T-helper 2 cell (primary cell): ENCODE measurements at places on chromosomes 3 and 15.

DNA sequence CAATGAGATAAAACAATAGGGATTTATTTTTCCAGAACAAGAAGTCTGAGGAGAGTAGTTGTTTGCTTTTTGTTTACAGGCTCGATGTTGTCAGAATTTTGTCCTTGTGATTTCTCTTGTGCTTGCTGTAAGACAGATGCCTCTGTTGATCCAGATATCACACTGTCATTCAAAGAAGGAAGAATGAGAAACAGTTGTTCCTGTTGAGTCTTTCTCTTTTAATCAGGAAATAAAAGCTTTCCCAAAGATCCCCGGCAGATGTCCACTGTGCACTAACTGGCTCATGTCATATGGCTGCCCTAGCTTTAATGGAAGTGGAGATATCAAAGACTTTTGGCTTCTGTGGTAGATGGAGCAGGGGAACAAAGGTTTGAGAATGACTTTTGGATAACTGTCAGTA, 6.8 kb downstream of the SERPINI1 start:
- DNase-seq = no peak

DNA sequence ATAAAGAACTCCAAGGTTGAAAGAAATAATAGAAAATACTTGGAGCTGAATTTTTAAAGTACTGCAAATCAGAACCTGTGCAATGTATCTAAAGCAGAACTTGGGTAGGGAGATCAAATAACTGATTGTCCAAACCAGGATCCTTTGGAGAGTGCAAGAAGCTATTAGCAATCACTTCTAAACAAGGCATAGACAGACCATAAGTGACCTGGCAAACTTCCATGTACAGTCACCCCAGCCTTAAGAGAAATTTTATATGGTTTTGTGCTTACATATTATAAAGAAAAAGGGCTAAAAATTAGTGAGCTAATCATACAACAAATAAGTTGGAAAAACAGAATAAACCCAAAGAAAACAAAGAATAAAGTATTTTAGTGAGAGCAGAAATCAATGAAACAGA, 35.2 kb downstream of the ETV5 start:
- DNase-seq = no peak

GRCh38 chr15:70156671-70157271, 59.1 kb upstream of the TLE3 start:
- no peak for DNase-seq

GRCh38 chr15:41603941-41604911, 45.2 kb downstream of the TYRO3 start:
- peak; percentile 23 for DNase-seq
